Endodermal cell (in vitro differentiated cells): ENCODE measurements at places on chromosomes 2 and 18.
A peak's percentile ranks its signal among the peaks of the same experiment; 100 is the strongest.

GRCh38 chr18:12882453-12883371 is 1.3 kb downstream of the PTPN2 start:
- no peak for DNase-seq

DNA sequence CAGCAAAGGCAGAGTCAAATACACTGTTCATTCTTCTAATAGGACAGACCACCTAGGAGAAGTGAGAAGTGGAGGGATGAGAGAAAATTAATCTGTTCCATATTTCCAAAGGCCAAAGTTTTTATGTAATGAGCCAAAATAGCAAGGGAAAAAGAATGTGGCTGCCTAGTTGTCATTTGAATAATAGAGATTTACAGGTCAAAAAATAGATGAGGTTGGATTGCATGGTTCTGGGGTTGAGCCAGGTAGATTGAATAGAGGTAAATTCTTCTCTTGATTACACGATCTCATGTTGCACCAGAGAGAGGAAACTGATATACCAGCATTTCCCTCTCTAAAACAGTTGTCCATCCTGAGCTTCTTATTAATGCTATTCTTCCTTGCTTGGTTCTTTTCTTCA is 325.8 kb downstream of the CCDC178 start:
- DNase-seq: no peak

DNA sequence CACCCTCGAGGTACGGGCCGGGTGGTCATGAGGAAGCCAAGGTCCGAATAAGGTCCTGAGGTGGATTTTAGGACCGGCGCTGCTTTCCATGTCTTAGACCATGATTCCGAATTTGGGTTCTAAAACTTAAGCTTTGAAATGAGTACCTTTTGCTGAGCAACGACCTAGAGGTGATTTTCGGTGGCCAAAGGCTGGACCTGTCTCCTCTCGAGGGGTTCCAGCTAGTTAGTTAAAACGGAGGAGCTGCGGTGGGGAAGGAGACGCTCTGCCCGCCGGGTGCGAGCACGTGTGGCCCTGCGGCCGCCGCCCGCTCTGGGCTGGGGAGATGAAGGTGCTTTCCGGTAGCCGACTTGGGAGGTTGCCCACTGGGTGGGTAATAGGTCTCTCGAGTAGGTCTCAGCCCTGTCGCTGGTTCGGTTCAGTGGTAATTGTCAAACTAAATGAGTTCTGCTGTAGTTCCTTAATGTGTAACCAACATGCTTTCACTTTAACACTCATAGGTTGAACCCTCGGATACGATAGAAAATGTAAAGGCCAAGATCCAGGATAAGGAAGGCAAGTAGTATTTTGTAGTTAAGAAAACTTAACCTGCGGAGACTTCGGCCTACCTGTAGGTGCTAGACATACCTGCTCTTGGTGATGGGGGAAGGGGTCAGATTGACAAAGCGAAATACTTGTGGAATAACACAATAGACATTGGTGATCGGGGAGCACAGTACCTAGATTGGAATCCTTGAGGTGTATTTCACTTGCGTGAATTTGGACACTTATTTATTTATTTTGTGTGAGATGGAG is 572 bp downstream of the RPS27A start:
- peak; percentile 48 for DNase-seq

GRCh38 chr18:24561369-24561965 is 101.0 kb downstream of the HRH4 start:
- DNase-seq: no peak

DNA sequence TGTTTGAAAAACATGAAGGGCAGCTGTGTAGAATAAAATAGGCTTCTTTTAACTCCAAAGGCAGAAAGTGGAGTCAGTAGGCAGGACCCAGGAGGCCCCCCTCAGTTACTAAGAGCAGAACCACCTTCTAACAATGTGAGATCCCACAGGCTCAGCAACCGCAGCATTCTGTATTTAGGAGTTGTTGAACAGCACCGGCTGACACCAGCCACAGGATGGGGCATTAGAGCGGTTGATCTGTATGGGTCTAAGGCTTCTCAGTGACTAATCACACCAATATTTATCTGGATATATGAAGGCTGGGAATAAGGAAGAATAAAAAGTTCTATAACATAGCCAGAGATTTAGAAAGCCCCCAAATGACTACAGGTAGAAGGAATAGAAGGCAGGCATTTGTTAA is 51.7 kb downstream of the MYO5B start:
- DNase-seq: peak; percentile 55

- DNase-seq: peak; percentile 74
These were observed 784 bp downstream of the ROCK1 start for GRCh38 chr18:21110713-21111345.

- DNase-seq: peak; percentile 66
These were observed 4.1 kb upstream of the TMEM177 start for GRCh38 chr2:119674711-119675500.

- DNase-seq: no peak
These were observed 519.7 kb downstream of the PLCL1 start for GRCh38 chr2:198324071-198324470.

DNA sequence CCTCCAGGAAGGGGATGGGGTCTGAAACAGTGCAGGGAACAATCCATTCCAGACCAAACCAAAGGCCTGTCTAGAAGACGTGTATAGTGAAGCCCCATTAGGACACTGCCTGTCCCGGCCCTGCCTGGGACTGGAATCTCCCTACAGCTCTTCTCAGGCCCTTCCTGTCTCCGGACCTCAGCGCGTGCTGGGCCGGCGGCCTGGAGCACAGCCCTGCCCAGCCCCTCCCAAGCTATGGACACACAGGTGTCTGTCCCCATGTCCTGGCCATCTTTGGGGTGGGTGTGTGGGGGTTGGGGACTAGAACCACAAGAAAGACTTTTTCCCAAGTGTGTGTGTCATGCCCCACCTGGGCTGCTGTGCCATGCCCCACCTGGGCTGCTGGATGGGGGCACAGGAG is 51.8 kb downstream of the KIF1A start:
- DNase-seq: no peak

GRCh38 chr2:11746807-11747459 is 501 bp downstream of the LPIN1 start:
- peak; percentile 81 for DNase-seq

DNA sequence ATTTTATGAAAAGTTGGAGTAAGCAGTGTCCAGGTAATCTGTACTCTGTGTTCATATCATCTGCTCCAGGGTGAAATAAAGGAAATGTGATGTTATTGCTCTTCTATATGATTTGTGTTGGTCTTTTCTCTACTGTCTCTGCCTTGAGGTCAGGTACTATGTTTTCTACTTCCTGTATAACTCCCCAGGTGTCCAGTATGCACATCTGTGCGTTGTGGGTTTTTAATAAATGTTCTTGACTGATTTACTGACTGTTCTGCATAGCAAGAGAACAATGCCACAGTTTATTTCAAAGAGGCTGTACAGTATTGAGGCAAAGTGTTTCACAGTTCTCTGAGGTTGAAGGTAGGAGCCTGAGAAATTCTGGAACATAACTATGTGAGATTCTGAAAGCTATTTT is 89.7 kb downstream of the BABAM2 start:
- no peak for DNase-seq

DNA sequence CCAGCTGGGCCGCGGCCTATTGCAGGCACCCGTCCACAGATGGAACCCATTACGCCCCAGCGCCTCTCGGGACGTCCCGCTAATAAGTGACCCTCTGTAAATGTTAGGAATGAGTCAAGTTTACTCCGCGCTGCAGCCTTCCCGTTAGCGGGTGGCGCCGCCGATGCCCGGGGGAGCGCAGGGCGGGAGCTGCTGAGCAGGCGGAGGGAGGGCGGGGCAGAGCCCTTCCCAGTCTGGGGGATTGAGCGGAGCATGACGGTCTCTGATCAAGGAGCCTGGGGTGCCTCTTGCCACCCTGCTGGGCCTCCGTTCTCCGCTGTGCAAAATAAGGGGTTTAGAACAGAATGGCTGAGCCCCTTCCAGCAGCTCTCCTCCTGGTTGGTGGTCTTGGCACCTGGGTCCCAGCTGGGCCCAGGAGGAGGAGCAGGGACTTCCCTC is 10.5 kb downstream of the CROCC2 start:
- peak; percentile 82 for DNase-seq

DNA sequence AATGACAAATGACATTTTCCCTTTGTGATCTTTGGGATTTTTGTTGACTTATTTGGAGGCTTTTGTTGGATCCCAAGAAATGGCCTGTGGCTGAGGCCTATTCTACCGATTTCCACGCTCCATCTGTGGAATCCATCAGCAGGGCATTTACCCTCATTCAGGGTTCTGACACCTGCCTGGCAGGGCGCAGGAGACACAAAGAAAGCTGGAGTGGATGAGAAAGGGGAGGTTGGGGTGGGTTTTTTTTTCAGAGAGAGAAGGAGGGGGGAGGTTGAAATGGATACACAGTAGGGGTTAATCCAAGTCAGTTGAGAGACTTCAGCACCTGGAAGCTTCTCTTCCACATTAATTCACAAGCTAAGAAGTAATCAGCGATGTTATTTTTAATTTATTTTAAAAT is 59.7 kb downstream of the PAX3 start:
- peak; percentile 65 for DNase-seq

- DNase-seq: no peak
These were observed 32.9 kb downstream of the ACTR3 start for GRCh38 chr2:113922784-113923183.

DNA sequence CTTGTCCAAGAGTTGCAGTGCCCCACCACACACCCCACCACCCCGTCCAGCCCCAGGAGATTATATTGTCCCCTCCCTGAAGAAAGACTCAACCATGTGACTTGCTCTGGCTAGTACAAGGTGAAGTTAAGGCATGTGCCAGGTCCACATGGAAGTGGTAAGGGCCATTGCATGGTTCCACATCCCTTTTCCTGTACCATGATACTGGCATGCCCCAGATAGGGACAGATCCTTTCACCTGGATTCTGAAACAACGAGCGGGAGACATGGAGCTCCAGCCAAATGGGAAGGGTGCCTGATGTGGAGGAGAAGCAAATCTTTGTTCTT is 141.5 kb upstream of the APCDD1 start:
- DNase-seq: no peak

DNA sequence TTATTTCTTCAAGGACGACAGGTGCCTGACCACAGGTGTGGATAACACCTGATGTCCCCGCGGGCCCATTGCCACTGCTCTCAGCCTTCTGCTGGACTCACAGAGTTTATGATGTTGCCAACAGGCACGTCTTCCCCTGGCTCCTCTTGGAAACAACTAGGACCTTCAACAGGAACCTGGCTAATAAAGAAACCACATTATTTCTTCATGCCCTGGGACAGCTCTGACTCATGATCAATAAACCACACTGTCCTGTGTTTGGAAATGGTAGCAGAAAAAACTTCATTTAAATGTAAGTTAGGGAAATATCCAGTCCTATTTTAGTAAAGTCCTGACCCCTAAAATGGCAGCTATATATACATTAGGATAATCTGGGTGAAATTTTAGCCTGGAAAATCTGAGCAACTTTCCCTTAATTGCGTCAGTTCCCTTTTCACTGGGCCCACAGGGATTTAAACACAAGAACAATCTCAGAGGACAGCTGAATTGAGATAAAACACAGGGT is 158.9 kb downstream of the VAPA start:
- no peak for DNase-seq

- DNase-seq: no peak
These were observed 226.9 kb downstream of the TMEM163 start for GRCh38 chr2:134491771-134492441.

DNA sequence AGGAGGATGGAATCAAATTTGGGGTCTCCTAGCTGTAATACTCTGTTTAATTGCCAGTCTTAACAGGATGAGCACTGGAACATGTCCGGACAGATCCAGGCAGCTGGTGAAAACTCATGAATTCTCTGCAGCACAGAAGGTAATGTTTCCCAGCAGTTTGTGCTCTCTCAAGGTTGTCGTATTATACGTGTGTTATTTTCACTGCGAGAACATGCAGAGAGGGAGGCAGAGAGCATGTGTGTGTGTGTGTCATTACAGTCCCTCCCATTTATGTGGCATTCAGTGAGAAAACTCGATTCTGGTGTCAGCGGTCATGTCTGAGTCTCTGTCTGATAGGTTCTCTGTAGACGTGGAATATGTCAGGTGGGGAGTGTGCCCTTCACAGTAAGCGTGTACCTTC is 150.2 kb upstream of the POU3F3 start:
- no peak for DNase-seq

DNA sequence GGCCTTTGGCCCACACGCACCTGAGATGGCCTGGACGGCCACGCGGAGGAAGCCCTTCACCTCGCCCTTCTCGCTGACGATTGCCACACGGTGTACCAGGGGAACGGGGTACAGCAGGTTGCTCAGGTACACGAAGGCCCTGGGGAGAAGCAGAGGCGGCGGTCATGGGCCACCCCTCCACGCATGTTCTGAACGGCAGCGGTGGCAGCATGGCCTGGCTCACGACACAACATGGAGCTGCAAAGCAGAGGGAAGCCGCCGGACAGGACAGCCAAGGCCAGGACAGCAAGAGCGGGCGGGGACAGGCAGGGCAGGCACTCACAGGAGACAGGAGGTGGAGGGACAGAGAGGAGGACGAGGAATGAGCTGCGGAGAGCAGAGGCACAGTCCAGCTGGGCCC is 58.7 kb downstream of the AQP12A start:
- DNase-seq: no peak
